Calu3 (cell line): ENCODE measurements at places on chromosomes 11 and 22. TPM values are rescaled to one million over a fixed set of nuclear protein-coding genes. Genes with fewer than 3 reads are reported as not detected.

- H3K36me3 ChIP-seq = peaks cover 15% of the 10 kb centered on the region
- H3K4me1 ChIP-seq = peaks cover 28% of the 10 kb centered on the region
- no peak overlapping the region for H3K4me3 ChIP-seq
- H3K27me3 ChIP-seq = no peaks in the 10 kb centered on the region
- H3K27ac ChIP-seq = peak overlapping the region; percentile 72
- no peak for DNase-seq
Observed at GRCh38 chr11:12949453-12949852, 59.7 kb upstream of the RASSF10 start.

GRCh38 chr11:75873417-75874221 lies 58.6 kb downstream of the UVRAG start:
- H3K27ac ChIP-seq = no peak overlapping the region
- no peaks in the 10 kb centered on the region for H3K36me3 ChIP-seq
- H3K4me3 ChIP-seq = no peak overlapping the region
- H3K4me1 ChIP-seq = peaks cover 9% of the 10 kb centered on the region
- H3K27me3 ChIP-seq = no peaks in the 10 kb centered on the region

DNA sequence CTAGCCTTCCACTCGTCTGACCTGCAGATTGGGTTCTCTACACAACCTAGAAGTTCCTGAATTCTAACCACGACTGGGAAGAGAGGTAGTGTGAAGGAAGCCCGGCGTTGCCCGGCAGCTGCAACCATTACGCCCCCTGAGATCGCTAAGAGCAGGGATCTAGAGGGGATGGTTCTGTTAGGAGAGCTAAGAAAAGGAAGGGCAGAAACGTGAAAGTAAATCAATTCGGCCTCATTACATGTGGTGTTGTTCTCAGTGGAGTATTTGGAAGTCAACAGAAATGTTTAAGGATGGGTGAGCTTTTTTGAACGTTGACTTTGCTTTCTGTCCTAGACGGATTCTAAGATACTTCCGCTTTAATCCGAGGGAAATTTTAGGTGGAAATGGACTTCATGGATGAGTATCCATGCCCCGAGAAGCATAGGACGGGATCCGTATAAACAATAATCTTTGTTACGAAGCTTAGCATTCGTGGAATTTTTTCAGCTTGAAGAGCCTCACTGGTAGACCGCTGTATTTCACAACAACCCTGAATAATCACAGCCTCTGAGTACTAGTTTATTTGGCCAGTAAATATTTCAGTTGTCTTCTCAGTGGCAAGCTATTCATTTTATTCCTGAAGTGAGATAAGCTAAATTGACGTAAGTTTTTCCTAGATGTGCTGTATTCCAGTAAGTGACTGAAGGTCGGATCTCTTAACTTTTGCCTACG lies 629 bp downstream of the ATP5MG start:
- DNase-seq = no peak
- peaks cover 10% of the 10 kb centered on the region for H3K4me1 ChIP-seq
- H3K36me3 ChIP-seq = peaks cover 29% of the 10 kb centered on the region

DNA sequence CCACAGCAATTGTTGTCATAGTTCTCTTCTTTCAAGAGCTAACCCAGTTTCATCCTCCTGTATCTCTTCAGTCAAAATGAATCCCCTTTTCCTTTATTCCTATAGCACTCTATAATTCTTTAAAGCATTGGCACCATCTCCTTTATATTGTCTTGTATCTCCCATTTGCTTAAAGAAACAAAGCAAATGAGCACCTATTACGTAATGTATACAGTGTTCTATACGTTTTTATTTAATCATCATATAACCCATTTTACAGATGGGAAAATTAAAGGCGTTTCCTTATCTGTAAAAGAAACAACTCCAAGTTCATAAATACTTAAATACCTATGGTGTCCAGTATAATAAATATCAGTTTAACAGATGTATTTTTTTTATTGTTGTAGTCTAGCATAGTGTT lies 6.4 kb upstream of the REXO2 start:
- no peak overlapping the region for H3K4me3 ChIP-seq
- peaks cover 4% of the 10 kb centered on the region for H3K4me1 ChIP-seq
- H3K27me3 ChIP-seq = no peaks in the 10 kb centered on the region
- H3K36me3 ChIP-seq = no peaks in the 10 kb centered on the region
- no peak for DNase-seq

- peaks cover 41% of the 10 kb centered on the region for H3K36me3 ChIP-seq
- H3K4me3 ChIP-seq = peak overlapping the region; percentile 90
- H3K4me1 ChIP-seq = peaks cover 10% of the 10 kb centered on the region
Observed at GRCh38 chr11:67118181-67118766, 789 bp upstream of the KDM2A start.

DNA sequence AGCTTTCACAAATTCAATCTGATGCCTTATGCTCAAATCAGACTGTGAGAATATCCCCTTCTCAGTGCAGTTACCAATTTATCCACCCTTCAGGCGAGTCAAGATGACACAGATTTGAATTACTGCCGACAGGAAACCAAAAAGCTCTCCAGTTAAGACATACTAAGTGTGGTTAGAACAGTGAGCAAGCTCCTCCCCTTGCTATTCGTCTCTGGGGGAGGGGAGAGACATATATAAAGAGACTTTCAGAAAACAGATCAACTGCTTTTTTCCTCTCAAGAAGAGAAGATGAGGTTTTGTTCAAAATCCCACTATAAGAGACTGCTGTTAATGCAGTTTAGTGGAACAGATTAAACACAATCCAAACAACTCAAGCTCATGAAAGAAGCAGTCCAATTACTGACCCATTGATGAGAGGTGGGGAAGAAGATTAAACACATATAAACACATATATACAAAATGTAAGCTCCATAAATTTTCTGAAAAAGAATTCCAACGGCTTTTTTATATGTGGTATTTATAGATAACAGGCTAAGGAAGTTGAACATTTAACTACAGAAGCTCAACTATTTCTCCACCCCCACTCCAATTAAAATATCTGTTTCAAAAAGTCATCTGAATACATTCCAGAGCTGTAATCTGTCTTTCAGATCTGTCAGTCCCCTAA lies 102.7 kb downstream of the MRTFA start:
- H3K27ac ChIP-seq = peak overlapping the region; percentile 22
- no peaks in the 10 kb centered on the region for H3K27me3 ChIP-seq
- peaks cover 29% of the 10 kb centered on the region for H3K4me1 ChIP-seq
- DNase-seq = no peak
- H3K4me3 ChIP-seq = no peak overlapping the region

DNA sequence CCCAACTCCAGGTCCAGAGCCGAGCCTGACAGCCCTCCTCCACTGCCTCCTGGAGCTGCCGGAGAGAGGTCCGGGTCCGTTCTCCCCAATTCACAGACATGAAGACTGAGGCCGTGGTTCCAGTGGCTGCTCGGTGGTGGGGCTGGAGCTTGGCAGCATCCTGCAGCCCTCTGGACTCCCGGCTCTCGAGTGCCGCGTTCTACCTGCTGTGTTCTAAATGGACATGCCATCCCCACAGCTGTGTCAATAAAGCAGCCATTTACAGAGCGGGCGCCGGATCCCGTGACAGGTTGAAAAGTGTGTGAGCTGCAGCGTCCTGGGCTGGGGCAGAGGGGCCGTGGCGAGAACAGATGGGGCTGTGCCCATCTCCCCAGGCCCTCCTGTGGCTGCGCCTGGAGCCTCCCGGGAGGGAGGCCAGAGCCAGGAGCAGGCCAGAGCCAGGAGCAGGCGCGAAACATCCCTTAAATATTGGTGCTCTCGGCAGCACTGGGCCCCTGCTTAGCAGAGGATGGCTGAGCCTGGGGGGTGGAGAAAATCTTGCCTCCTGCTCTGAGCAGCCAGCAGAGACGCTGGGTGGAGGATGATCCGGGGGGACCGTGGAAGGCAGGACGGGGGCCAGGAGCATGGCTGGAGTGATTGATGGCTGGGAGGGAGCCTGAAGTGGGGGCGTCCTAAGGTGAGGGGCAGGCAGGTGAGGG lies 46.2 kb downstream of the FLRT1 start:
- H3K27me3 ChIP-seq = peaks cover 12% of the 10 kb centered on the region
- DNase-seq = no peak
- H3K4me3 ChIP-seq = no peak overlapping the region
- H3K27ac ChIP-seq = no peak overlapping the region
- H3K36me3 ChIP-seq = peaks cover 9% of the 10 kb centered on the region

GRCh38 chr11:92861634-92862033 lies 107.8 kb upstream of the MTNR1B start:
- H3K27ac ChIP-seq = no peak overlapping the region
- no peaks in the 10 kb centered on the region for H3K36me3 ChIP-seq
- H3K27me3 ChIP-seq = no peaks in the 10 kb centered on the region
- H3K4me3 ChIP-seq = no peak overlapping the region
- DNase-seq = no peak

GRCh38 chr22:17781319-17782031 lies 7.2 kb upstream of the BID start:
- DNase-seq = peak; percentile 56
- peaks cover 25% of the 10 kb centered on the region for H3K4me1 ChIP-seq
- no peak overlapping the region for H3K27ac ChIP-seq
- H3K4me3 ChIP-seq = no peak overlapping the region
- H3K27me3 ChIP-seq = no peaks in the 10 kb centered on the region
- H3K36me3 ChIP-seq = no peaks in the 10 kb centered on the region

DNA sequence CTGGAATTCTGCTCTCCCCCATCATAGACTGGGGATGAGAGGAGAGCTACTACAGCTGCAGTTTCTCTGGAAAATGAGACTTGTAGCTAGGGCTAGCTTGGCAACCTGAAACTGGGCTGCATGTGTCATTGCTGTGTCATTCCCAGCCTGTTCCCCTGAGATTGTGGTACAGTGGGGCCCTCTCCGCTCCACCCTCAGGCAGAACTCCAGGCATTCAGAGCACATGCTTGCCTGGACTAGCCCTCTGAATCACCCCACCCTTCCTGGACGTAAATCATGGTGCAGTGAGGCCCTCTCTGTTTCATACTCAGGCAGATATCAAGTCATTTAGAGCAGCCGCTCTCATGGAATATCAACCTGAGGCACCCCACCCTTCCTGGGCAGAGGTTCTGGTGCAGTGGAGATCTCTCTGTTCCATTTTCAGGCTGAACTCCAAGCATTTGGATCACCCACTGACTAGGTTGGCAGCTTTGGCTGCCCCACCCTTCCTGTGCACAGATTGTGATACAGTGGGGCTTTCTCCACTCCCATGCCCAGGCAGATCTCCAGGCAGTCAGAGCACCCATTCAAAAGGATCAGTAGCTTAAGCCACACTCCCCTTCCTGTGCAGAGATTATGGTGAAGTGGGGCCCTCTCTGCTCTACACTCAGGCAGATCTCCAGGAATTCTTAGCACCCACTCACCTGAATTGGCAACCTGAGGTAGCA lies 274.4 kb downstream of the C11orf87 start:
- DNase-seq = no peak
- no peaks in the 10 kb centered on the region for H3K27me3 ChIP-seq
- H3K4me1 ChIP-seq = no peaks in the 10 kb centered on the region
- no peak overlapping the region for H3K27ac ChIP-seq
- H3K36me3 ChIP-seq = no peaks in the 10 kb centered on the region

DNA sequence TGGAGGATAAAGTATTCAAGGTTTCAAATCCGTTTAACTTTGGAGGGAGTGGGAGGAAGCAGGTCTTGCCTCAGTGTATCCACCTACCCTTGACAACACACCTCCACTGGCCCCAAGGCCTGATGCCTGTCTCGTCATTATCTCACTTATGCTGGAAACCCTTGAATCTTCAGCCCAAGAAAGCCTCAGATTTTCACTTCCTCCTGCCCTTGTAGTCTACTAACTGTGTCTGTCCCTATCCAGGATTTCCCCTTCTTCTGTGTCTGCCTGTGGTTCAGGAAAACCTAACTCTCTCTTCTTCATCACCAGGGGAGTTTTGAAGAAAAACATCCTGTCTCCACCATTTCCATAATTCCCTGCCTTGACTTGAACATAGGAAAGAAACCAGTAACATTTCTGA lies 56.1 kb downstream of the SYT9 start:
- H3K4me3 ChIP-seq = no peak overlapping the region
- no peak for DNase-seq
- no peaks in the 10 kb centered on the region for H3K36me3 ChIP-seq

DNA sequence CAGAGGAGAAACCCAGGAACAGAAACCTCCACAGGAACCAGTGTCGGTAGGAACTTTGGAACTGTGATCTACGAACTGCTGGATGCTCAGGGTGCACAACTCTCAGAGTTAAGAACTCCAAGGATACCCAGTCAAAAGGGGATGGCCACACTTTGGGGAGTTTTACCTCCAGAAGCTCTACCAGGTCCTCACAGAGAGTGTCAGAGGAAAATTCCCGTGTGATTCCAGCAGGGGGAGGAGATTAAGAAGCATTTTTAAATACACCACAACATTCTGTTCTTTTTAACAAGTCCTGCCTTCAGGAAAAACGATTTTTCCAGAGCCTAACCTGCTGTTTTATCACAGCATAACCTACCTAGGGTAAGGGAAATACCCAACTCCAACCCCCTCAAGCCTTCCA lies 104.0 kb downstream of the SOX6 start:
- no peaks in the 10 kb centered on the region for H3K4me1 ChIP-seq
- H3K27ac ChIP-seq = no peak overlapping the region
- DNase-seq = peak; percentile 13

GRCh38 chr22:36280379-36280778 lies 27.4 kb downstream of the APOL1 start:
- no peaks in the 10 kb centered on the region for H3K4me1 ChIP-seq
- H3K4me3 ChIP-seq = no peak overlapping the region
- H3K36me3 ChIP-seq = peaks cover 76% of the 10 kb centered on the region
- no peak overlapping the region for H3K27ac ChIP-seq
- DNase-seq = no peak

DNA sequence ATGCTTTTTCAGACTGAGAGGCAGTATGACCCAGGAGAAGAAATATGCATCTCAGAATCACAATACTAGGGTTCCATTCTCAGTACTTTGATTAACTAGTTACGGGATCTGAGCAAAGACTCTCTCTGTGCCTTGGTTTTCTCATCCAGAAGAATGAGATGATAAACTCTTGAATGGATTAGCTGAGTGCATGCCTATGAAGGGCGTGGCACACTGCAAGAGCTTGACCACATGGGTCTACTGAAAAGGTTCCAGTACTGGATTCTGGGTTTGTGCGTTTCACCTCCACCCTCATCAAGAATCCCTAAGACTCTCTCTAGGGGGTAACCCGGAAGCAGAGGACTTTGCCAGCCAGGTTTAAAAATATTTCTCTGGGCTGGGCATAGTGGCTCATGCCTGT lies 25.6 kb downstream of the PGA5 start:
- H3K27me3 ChIP-seq = no peaks in the 10 kb centered on the region
- H3K36me3 ChIP-seq = no peaks in the 10 kb centered on the region
- no peak overlapping the region for H3K27ac ChIP-seq
- peaks cover 7% of the 10 kb centered on the region for H3K4me1 ChIP-seq
- peak; percentile 11 for DNase-seq

RFPL1 gene
- not detected in 2 replicates for total RNA-seq

TRIM44 gene
- 71.3 and 78.2 TPM in 2 replicates for total RNA-seq

TFIP11 gene
- total RNA-seq = 39.8 and 40.8 TPM in 2 replicates

SAC3D1 gene
- 12.9 and 17.6 TPM in 2 replicates for total RNA-seq

DAGLA gene
- 7.5 and 9.0 TPM in 2 replicates for total RNA-seq
